ENCODE measurements at places on chromosomes 4 and X. TPM values are rescaled to one million over a fixed set of nuclear protein-coding genes. Genes with fewer than 3 reads are reported as not detected.

GRCh38 chrX:96707804-96708203 lies 23.2 kb downstream of the DIAPH2 start:
- DNase-seq: no peak

DNA sequence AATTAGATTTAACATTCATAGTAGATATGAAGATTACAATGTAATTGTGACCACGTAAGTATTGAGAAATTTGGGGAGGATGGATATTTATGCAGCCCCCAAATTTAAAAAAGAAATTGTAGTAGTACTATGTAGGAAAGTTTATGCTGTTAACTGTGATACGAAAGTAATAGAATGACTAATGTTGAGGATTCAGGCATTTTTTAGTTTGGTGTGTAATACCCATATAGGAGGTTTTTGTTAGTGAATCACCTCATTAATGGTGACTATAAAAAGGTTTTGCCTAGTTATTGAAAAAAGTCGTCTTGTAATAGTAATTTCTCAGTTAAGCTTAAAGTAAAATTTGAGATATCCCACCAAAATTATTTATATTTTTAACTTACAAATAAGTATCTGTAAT lies 67.2 kb downstream of the SMARCAD1 start:
- DNase-seq: no peak

GRCh38 chrX:117969328-117969727 lies 147.3 kb downstream of the KLHL13 start:
- no peak for DNase-seq

GRCh38 chr4:118193421-118193820 lies 159.1 kb downstream of the NDST3 start:
- no peak for DNase-seq

DNA sequence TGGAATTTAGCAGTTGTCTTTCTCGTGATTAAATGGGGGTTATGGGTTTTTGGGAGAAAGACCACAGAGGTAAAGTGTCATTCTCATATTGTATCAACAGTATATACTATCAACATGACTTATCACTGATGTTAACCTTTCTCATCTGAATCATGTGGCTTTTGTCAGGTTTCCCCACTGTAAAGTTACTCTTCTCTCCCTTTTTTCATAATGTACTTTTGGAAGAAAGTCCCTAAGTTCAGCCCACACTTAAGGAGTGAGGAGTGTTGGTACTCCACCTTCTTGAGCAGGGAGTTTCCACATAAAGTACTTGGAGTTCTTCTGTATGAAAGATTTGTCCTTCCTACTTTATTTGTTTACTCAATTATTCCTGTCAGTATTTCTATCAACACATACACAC lies 169.9 kb downstream of the ZNF330 start:
- DNase-seq: no peak

DNA sequence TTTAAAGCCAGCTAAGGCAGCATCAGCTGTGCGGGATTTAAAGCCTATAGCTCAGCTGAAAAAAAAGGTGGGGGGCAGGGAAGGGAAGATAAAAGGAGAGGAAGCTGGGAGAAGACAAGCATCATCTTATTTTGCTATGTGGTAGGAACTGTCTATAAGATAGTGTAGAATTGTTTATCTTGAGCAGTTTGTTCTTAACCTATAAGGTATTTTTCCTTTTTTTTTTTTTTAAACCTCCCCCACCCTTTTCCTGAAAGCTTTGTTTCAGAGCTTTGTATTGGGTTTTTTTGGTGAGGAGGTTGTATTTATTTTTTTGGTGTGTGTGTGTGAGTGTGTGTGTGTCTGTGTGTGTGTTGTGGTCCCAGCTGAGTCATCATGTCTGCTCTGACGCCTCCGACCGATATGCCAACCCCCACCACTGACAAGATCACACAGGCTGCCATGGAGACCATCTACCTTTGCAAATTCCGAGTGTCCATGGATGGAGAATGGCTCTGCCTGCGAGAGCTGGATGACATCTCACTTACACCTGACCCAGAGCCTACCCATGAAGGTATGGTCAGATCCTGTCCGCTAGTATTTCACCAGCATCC lies 531 bp downstream of the RUFY3 start:
- peak; percentile 52 for DNase-seq

- DNase-seq: no peak
Observed at GRCh38 chr4:3777033-3777390, 10.8 kb downstream of the ADRA2C start.

GSX2 gene
- total RNA-seq: not detected
